ENCODE measurements at places on chromosomes 4 and X.

- no peak overlapping the region for H3K4me3 ChIP-seq
- DNase-seq, result no peak
- no peaks in the 10 kb centered on the region for H3K36me3 ChIP-seq
- no peaks in the 10 kb centered on the region for H3K27me3 ChIP-seq
- no peaks in the 10 kb centered on the region for H3K4me1 ChIP-seq
- no peak overlapping the region for H3K27ac ChIP-seq
These were observed 32.9 kb upstream of the DSPP start for GRCh38 chr4:87575408-87575807.

GRCh38 chr4:24743927-24744326 is 51.4 kb upstream of the SOD3 start:
- H3K4me1 ChIP-seq, result peaks cover 2% of the 10 kb centered on the region
- no peak for DNase-seq
- H3K4me3 ChIP-seq, result no peak overlapping the region
- no peaks in the 10 kb centered on the region for H3K27me3 ChIP-seq

DNA sequence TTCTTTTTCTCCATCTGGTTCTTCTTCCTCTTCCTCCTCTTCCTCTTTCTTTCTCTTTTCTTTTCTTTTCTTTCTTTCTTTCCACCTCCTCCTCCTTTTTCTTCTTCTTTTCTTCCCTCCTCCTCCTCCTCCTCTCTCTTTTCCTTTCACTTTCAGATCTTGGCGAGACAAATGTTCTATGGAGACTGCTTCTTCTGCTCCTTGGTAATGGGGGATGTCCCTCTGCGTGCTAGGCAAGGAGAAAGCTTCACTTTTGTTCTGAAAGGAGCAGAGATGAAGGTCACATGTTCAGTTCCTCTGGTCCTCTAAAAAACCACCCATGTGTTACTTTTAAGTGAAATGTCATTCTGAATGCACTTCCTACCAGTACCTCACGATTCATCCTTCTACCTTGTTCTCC is 33.2 kb downstream of the NBDY start:
- no peak for DNase-seq
- H3K27ac ChIP-seq, result no peak overlapping the region
- no peak overlapping the region for H3K4me3 ChIP-seq
- no peaks in the 10 kb centered on the region for H3K27me3 ChIP-seq

DNA sequence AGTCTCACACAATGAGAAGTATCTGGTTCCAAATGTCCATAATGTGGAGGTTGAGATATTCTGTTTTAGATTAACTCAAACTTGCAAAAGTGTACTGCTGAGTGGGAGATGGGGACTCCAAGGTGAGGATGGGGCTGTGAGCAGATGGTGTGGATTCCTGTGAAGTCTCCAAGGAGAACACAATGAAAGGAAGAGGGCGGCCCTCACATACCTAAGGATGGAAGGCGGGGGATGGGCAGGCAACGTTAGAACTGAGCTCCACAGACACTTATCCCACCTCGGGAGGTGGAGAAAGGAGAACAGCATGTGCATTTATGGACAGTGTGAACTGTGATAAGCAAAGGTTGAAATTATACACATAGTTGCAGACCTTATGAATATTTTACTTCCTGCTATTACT is 9.9 kb upstream of the SPATA4 start:
- H3K4me1 ChIP-seq, result no peaks in the 10 kb centered on the region
- H3K4me3 ChIP-seq, result no peak overlapping the region

DNA sequence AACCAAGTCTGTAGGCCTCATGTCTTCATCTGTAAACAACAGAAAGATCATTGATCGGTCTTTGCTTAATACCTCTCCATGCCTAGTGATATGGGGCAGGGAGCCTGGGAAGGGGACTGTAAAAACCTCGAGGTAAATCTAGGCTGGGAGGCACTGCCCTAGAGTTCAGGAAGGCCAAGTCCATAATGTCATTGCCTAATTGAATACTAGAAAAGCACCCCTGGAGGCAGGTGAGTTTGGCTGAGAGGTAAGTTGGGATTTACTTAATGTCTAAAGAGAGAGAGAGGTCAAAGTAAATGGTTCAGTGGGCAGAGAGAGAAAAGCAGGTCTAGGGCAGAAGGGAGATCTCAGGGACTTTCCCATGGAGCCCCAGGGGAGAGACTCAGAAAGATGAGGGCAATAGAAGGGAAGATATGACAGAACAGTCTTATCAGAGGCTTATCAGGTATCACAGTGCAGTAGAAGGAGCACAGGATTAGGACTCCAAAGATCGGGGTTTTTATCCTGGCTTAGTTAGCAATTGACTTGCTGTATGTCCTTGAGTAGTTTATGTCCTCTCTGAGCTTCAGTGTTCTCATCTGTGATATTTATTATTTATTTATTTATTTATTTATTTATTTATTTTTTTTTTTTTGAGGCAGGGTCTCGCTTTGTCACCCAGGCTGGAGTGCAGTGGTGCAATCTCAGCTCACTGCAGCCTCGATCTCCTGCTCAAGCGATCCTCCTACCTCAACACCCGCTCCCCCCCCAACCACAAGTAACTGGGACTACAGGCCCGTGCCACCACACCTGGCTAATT is 85.2 kb downstream of the SLC16A2 start:
- no peaks in the 10 kb centered on the region for H3K27me3 ChIP-seq
- no peak overlapping the region for H3K27ac ChIP-seq
- H3K4me1 ChIP-seq, result no peaks in the 10 kb centered on the region
- H3K36me3 ChIP-seq, result no peaks in the 10 kb centered on the region

DNA sequence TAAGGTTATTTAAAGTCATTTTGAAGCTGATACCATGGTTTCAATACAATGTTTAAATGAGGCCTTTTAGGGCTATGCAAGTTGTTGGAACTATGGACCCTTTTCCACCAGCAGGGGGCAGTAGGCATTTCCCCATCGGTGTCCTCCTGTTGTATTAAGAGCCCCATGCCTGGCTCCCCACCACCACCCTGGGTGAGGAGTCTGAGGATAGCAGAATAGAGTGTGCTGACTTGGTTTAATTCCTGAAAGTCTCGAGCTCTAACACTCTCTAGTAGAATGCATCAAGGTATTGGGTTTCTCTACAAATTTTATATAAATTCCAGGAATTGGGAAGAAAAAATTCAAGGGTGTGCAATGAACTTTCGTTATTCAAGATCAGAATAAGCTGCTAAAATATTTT is 234.8 kb upstream of the JADE1 start:
- no peaks in the 10 kb centered on the region for H3K36me3 ChIP-seq
- no peaks in the 10 kb centered on the region for H3K27me3 ChIP-seq
- H3K4me1 ChIP-seq, result peaks cover 11% of the 10 kb centered on the region
- DNase-seq, result no peak
- H3K4me3 ChIP-seq, result no peak overlapping the region
- H3K27ac ChIP-seq, result peak overlapping the region; percentile 98

DNA sequence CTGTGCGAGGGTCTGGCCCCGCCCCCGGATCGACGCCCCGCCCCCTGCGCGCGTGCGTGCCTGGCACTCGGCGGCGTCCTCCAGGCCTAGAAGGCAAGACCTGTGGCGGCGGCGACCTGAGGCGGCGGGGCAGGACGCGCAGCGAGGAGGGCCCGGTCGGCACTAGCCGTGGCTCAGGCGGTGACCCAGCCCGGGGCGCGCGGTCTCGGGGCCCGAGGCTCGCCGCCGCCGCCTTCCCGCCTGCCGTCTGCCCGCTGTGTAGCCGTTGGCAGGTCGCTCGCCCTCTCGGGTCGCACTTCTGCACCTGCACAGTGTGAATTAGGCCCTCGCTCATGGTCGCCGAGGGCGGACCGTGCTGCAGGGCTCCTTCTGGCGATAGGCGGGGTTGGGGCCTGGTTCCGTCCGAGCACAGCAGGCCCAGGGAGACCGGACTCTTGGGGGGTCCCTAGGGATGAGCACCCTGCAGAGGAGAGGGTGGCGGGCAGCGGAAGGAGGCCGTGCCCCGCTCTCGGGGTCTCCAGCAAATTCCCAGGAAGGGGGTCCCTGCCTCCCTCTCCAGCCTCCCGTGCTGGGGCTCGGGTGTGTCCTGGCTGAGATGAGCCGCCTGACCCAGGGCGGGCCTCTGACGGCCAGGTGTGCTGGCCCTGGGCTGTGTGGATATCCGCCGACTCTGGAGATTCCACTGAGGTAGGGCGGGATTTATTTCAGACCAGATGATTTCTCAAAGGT is 557 bp upstream of the FAM53A start:
- no peaks in the 10 kb centered on the region for H3K27me3 ChIP-seq
- no peak overlapping the region for H3K27ac ChIP-seq
- peaks cover 27% of the 10 kb centered on the region for H3K4me1 ChIP-seq
- DNase-seq, result no peak

DNA sequence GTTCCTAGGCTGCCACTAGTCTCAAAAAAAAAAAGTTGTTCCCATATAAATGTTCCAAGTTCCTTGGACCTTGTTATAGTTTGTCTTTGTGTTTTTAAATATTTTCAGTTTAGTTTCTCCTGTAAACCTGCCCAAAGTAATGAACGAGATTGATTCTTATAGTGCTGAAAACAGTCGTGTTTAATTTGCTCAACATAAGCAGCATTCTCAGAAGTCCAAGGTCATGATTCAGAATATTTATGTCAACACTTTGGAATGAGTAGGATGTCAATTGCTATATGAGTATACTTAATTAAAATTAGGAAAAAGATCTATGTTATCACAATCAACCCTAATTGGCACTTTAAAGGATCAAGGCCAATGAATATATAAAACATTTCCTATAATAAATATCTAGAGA is 510.9 kb downstream of the PPP4R3C start:
- no peak overlapping the region for H3K4me3 ChIP-seq
- DNase-seq, result peak; percentile 0
- H3K4me1 ChIP-seq, result no peaks in the 10 kb centered on the region
- H3K27me3 ChIP-seq, result no peaks in the 10 kb centered on the region
- no peak overlapping the region for H3K27ac ChIP-seq

DNA sequence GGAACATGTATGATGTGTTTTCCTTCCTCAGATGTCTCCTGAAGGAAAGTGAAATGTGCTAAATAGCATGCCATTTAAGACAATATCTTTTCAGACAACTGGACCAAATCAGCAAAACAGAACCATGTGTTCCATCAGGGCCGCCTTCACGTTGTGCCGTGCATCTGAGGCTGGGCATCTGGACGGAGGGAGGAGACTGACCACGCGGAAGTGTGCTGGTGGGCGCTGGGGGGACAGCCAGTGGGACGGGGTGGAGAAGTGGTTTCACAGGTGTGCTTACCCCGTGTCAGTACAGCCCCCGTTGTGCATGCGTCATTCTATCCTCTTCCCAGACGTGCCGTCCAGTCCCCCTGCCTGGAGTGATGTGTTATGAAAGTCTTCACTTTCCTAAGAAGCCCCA is 342.1 kb upstream of the FAT1 start:
- no peaks in the 10 kb centered on the region for H3K27me3 ChIP-seq
- no peak overlapping the region for H3K4me3 ChIP-seq
- no peaks in the 10 kb centered on the region for H3K36me3 ChIP-seq
- no peak for DNase-seq
- no peak overlapping the region for H3K27ac ChIP-seq

DNA sequence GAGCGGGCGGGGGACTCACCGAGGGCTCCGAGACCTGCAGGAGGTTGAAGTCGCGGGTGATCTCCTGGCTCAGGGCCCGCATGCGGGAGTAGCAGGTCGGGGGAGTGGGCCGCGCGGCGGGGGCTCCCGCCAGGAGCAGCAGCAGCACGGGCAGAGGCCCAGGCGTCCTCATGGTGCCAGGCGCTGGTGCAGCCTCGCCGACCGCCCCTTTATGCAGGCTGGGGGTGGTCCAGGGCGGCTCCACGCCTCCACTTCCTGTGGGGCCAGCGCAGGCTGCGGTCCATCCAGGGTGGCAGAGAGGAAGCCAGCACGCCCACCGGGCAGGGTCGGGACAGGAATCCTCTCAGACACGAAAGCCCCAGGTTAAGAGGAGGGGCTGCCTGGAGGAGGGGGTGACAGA is at the start of gene CYTL1:
Gene CYTL1 (minus strand): TSS at position 185 of the 400 bp plus-strand sequence. CDS start 13 bp downstream, at position 172.
- H3K36me3 ChIP-seq, result no peaks in the 10 kb centered on the region
- DNase-seq, result no peak
- H3K27me3 ChIP-seq, result no peaks in the 10 kb centered on the region
- H3K27ac ChIP-seq, result no peak within 1 kb of the TSS
- peaks cover 10% of the 10 kb centered on the region for H3K4me1 ChIP-seq

DNA sequence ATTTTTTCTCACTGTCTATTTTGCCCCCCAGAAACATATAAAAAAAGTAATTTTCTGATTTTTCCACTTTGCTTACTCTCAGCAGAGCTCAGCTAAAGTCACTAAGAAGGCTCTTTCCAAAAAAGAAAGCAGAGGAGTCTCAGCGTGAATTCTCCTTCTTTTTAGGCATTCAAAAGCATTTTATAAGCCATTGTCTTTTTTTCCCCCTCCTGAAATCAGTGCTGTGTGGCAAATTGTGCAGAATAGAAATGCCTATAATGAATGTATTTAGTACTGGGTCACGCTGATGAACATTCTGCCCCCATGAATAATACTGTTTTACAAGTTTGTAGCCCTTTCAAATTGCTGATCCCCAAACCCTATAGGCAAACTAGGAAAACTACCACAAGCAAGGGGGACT is 1.6 kb upstream of the PCDH18 start:
- no peaks in the 10 kb centered on the region for H3K27me3 ChIP-seq
- peaks cover 19% of the 10 kb centered on the region for H3K36me3 ChIP-seq
- H3K4me1 ChIP-seq, result no peaks in the 10 kb centered on the region
- H3K27ac ChIP-seq, result no peak overlapping the region
- H3K4me3 ChIP-seq, result no peak overlapping the region

DNA sequence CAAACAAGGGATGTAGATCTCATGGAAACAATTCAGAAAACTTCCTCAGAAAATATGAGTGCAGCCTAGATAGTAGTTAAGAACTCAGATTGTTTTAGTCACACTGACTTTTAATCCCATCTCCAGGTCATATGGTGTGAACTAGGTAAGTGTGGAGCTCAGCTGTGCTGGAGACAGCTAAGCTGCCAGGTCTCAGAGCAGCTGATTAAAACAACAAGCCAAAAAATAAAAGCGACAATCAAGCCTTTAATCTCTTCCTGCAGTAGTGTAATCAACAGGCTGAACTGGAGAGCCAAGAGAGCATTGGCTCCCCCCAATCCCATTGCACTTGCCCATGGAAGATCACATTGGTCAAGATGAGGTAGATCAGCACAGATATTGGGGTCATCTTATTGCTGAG is 98.3 kb upstream of the ATOH1 start:
- no peaks in the 10 kb centered on the region for H3K36me3 ChIP-seq
- no peaks in the 10 kb centered on the region for H3K4me1 ChIP-seq
- H3K4me3 ChIP-seq, result no peak overlapping the region
- DNase-seq, result no peak

- H3K27ac ChIP-seq, result no peak overlapping the region
- no peaks in the 10 kb centered on the region for H3K27me3 ChIP-seq
- no peaks in the 10 kb centered on the region for H3K4me1 ChIP-seq
- no peaks in the 10 kb centered on the region for H3K36me3 ChIP-seq
- H3K4me3 ChIP-seq, result no peak overlapping the region
- DNase-seq, result peak; percentile 87
These were observed 32.6 kb downstream of the DCK start for GRCh38 chr4:71026086-71026485.

DNA sequence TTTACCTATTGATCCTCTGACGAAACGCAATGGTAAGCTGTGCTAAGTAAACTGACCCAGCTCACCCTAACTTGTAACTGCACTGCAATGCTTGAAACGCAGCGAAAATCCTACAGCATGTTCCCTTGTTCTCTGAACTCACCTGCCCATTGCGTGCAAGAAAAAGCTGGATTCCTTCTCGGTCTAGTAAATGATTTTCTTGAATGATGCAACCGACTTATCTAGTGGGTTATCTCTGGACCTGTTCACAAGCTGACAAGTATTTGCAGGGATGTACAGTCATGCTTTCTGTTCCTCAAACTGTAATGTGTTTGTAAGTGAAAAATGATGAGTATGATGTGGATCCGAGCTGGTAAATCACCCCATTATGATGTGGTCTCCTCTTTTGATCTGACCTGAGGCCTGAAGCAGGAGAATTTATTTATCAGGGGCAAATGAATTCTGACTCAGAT is 140.1 kb downstream of the BTC start:
- no peak overlapping the region for H3K4me3 ChIP-seq
- DNase-seq, result no peak
- no peaks in the 10 kb centered on the region for H3K27me3 ChIP-seq

- H3K4me3 ChIP-seq, result no peak overlapping the region
- H3K36me3 ChIP-seq, result no peaks in the 10 kb centered on the region
- H3K4me1 ChIP-seq, result peaks cover 43% of the 10 kb centered on the region
These were observed 17.2 kb upstream of the FGFR3 start for GRCh38 chr4:1775731-1776500.

All from mesenchymal stem cell (in vitro differentiated cells and primary cell).